ENCODE measurements at places on chromosomes 16 and 17.

GRCh38 chr17:10149573-10150399, 48.6 kb downstream of the GAS7 start:
- peak; percentile 93 for DNase-seq

DNA sequence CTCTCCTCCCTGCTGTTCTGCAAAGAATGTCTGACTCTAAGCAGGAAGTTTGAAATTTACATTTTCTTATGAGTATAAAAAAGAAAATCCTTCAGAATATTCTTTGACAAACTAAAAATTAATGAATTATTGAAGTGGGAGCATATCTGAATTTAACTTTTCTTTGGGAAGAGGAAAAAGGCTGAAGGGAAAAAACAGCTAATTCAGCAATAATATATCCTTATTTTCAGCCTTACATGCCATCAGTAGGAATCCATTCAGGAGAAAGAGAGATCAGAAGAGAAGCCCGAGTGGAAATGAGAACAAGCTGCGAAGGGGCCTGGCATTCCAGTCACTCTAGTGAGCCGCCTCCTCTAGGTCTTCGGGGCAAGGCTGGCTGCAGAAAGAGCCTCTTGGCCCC, 41.7 kb upstream of the BCAR1 start:
- DNase-seq, result no peak

DNA sequence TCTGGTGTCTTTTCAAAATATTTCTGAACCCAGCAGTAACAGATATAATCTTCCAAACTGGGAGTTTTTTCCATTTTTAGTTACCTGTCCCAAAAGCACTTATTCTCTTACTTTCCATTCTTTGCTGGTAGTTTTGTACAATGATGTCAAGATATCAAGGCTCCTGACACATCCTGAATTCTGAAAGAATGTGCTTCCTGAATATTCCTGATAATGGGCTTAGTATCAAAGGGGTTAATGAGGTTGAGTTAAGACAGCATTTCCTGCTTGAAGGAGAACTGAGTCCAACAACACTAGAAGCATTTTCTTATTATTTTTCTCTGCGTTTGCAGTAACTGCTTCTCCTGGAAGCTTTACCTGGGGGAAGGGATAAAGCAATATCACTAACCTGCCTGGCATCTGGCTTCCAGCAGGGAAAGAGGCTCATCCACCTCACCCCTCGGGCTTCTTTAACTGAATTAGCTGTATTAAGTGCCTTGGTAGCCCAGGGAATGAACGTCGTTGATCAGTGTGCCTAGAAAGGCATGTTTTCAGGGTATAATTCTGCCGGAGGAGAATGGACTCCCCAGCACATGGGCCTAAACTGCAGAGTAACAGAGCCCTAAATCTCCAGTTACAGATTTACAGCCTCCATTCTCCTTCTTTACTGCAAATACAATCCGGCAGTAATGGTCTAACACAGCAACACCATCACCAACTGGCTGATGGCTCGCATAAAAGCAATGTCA, 134.4 kb downstream of the SNX11 start:
- no peak for DNase-seq

DNA sequence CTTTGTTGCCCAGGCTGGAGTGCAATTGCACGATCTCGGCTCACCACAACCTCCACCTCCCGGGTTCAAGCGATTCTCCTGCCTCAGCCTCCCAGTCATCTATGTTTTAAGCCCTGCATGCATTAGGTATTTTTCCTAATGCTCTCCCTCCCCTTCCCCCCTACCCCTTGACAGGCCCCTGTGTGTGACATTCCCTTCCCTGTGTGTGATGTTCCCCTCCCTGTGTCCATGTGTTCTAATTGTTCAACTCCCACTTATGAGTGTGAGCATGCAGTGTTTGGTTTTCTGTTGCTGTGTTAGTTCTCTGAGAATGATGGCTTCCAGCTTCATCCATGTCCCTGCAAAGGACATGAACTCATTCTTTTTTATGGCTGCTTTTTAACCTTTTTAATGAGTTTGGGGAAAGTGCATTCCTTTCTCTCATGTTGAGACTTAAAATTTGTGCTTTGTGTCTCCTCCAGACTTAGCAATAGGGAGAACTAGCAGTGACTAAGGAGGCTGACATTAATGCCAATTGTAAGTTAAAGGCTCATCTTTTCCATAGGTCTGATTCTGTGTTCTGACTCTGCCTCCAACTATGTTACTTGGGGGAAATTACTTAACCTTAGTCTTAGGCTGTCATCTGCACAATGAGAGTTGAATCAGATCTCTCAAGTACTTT, 17.7 kb upstream of the PHAF1 start:
- DNase-seq, result no peak

Data from Jurkat, Clone E6-1 (cell line).